ENCODE measurements at places on chromosomes 5 and 9. TPM values are rescaled to one million over a fixed set of nuclear protein-coding genes. Genes with fewer than 3 reads are reported as not detected.

Gene PCDHB14
- polyA plus RNA-seq = 10.6 TPM

Gene ARHGEF37
- 1.3 TPM for polyA plus RNA-seq

Gene PTGES
- polyA plus RNA-seq = 3.2 TPM

Gene SLC6A19
- polyA plus RNA-seq = not detected

Gene SLC27A6
- polyA plus RNA-seq = 0.12 TPM

Gene ZNF879
- polyA plus RNA-seq = 0.44 TPM

Gene FOXD4L4
- 0.13 TPM for polyA plus RNA-seq

Gene GLDC
- 4.1 TPM for polyA plus RNA-seq

DNA sequence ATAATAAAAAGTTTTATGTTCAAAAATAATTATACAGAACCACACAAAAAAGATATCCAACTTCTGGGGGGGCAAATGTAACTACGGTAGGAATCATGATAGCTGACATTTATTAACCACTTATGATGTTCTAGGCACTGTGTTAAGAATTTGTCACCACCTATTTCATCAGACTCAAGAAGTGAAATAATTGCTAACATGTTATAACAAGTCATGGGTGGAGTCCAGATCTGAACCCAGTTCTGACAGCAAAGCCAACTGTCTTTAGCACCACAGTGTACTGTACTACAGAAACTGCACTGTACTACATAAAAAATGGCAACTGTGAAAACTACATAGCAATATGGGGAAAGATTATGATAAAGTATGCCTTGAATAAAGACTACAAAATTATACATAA is 3.0 kb upstream of the SAP30L start:
- no peaks in the 10 kb centered on the region for H3K4me1 ChIP-seq
- DNase-seq = no peak
- H3K27ac ChIP-seq = no peak overlapping the region
- H3K36me3 ChIP-seq = peaks cover 36% of the 10 kb centered on the region
- no peak overlapping the region for H3K4me3 ChIP-seq

DNA sequence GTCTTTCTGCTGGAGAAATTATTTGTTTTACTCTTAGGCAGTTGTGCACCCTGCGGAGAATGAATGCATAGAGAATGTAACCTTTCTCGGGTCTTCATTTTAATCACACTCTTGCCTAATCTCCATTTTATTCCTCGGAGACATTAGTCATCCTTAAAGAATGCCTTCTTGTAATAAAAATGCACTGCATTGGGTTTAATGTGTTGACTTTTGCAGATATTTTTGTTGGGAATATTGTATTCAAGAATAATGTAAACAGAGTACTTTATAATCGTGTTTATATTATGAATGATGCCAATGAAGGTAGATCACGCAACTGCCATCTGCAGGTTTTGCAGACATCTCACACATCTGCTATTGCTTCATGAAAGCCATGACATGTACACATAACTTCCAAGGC is 1093.9 kb upstream of the CDH6 start:
- peaks cover 18% of the 10 kb centered on the region for H3K4me1 ChIP-seq
- no peaks in the 10 kb centered on the region for H3K27me3 ChIP-seq
- H3K4me3 ChIP-seq = no peak overlapping the region
- no peak overlapping the region for H3K27ac ChIP-seq
- H3K36me3 ChIP-seq = no peaks in the 10 kb centered on the region

DNA sequence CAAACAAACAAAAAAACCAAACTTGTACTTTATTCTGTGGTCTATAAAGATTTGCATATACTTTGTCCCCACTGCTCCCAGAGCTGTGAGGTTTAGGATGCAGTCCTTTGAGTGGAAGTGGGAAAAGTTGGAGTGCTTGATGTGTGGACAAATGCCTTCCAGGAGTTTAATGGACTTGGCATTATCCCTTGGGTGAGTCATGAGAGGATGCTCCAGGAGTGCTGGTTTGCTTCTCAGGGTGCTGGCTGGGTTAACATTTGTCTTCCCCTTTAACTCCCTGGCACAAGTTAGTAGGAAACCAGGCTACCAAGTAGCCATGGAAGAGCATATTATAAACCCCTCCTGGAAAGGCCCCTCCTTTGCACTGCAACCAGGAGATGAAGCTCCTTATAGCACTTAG is 417.4 kb upstream of the RIOK2 start:
- no peak for DNase-seq
- no peaks in the 10 kb centered on the region for H3K27me3 ChIP-seq
- no peaks in the 10 kb centered on the region for H3K36me3 ChIP-seq
- no peak overlapping the region for H3K4me3 ChIP-seq

DNA sequence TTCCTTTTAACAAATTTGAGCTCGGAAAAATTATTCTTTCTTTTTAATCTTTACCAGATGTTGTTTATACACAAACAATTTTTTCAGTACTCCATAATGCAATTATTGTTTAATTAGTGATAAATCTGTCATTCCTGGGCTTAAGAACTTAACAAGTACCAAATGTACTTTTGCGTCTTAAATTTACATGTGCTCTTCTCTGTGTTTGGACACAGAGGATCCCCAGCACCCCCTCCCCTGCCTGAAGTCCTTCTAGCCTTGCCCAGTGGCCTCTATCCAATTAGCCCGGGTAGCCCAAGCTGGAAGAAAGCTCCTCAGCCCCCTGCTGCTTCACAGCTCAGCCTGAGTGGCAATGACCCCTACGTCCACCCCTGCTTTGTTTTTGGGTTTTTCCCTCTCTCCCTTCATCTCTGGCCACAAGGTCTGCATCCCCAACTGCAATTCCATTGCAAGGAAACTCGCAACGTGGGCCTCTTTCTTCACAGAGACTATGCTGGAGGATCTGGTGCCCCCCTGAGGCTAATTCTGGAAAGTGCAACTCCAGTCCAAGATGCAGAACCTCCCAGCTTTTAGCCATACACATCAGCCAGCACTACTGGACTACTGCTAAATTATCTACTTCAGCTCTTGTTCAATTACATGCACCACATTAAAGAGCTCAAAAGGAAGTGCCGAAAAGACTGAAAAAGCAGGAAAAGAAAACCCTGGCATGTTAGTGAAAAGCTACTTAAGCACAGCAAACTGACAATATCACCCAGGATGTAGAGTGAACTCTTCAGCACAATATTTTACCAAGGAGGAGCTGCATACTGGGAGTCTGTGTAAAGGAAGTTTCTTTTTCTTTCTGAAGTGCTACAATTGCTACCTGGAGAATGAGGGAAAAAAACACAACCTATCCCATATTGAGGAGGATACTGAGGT is 186.2 kb downstream of the FANCC start:
- no peaks in the 10 kb centered on the region for H3K27me3 ChIP-seq
- H3K4me1 ChIP-seq = peaks cover 5% of the 10 kb centered on the region
- peak; percentile 70 for DNase-seq
- H3K36me3 ChIP-seq = no peaks in the 10 kb centered on the region

GRCh38 chr5:149273950-149274349 is 2.3 kb downstream of the AFAP1L1 start:
- H3K4me1 ChIP-seq = peaks cover 4% of the 10 kb centered on the region
- H3K27me3 ChIP-seq = no peaks in the 10 kb centered on the region
- no peak overlapping the region for H3K27ac ChIP-seq
- no peaks in the 10 kb centered on the region for H3K36me3 ChIP-seq
- DNase-seq = no peak

DNA sequence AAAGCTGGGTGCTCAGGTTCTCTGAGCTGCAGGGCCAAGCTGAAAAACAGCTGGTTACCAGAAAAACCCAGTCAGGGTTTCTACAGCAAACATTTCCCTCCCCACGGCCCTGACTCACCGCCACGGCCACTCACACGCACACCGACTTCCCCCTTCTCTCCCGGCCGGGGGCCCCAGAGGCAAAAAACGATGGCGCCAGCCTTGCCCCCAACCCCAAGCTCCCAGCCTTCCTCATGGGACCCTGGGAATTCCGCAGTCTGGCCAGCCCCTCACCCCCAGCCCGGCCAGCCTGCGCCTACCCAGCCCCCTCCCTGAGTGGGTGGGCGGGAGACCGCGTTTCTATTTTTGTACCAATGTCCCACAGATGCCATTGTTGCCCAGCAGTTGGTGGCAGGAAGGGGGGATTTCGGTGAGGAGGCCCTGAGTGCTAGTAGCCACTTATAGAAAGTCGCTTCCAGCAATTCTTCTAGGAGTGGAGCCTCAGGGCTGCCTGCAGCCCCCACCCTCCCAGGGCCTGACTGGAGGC is 18.4 kb downstream of the ENG start:
- no peaks in the 10 kb centered on the region for H3K36me3 ChIP-seq
- H3K27ac ChIP-seq = peak overlapping the region; percentile 43
- H3K27me3 ChIP-seq = no peaks in the 10 kb centered on the region
- DNase-seq = no peak
- no peak overlapping the region for H3K4me3 ChIP-seq
- H3K4me1 ChIP-seq = no peaks in the 10 kb centered on the region

- no peak for DNase-seq
- H3K27ac ChIP-seq = no peak overlapping the region
- H3K36me3 ChIP-seq = no peaks in the 10 kb centered on the region
Measured at GRCh38 chr9:4443439-4443838, 46.8 kb upstream of the SLC1A1 start.

DNA sequence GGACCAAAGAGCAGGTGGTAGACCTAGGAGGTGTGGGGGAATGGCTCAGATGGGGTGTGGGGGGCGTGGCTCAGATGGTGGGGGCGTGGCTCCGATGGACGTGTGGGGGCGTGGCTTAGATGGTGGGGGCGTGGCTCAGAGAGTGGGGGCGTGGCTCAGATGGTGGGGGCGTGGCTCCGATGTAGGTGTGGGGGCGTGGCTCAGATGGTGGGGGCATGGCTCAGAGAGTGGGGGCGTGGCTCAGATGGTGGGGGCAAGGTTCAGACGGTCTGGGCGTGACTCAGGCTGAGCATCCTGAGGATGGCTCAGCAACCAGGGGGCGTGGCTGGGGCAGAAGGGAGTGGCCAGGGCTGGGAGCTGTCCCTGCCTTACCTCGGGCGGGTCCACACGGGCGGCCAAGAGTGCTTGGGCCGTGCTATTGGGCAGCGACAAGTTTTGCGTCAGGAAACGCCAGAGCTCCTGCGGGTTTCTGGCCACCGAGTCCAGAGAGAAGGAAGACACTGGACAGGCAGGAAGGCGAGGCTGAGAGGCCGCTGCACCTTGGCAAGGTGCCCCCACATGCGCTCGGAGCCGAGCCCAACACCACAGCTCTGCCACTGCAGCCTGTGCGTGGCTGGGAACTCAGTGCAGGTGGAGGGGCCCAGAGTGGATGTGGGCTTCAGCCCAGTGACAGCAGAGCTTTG is 5.9 kb downstream of the ABCA2 start:
- no peak overlapping the region for H3K4me3 ChIP-seq
- peak; percentile 90 for DNase-seq
- no peaks in the 10 kb centered on the region for H3K27me3 ChIP-seq

- no peaks in the 10 kb centered on the region for H3K27me3 ChIP-seq
- H3K4me1 ChIP-seq = no peaks in the 10 kb centered on the region
- no peak overlapping the region for H3K27ac ChIP-seq
- no peak for DNase-seq
- H3K4me3 ChIP-seq = no peak overlapping the region
Measured at GRCh38 chr9:92954049-92954861, 6.9 kb downstream of the FGD3 start.

GRCh38 chr5:165360784-165361542 is 1855.5 kb downstream of the MAT2B start:
- no peak overlapping the region for H3K27ac ChIP-seq
- no peak for DNase-seq

DNA sequence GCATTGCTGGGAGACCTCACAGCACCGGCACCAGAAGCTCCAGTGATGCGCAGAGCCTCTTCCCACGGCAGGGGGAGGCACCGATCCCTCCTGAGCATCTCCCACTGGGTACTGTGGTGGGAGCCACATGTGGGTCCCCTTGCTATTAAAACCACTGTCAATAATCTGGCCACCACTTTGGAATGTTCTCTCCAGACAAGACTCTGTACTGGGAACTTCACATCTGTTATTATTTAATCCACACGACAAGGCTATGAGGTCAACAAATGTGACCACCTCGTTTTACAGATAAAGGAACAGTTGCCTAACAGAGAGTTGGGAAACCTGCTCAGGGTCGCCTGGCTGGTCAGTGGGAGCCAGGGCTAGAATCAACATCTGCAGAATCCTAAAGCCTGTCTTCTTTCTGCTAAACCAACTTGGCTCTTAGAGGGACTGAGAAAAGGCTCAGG is 72.7 kb downstream of the EPB41L4B start:
- H3K36me3 ChIP-seq = no peaks in the 10 kb centered on the region
- peak; percentile 76 for DNase-seq
- H3K4me1 ChIP-seq = peaks cover 6% of the 10 kb centered on the region
- no peak overlapping the region for H3K27ac ChIP-seq
- no peak overlapping the region for H3K4me3 ChIP-seq

DNA sequence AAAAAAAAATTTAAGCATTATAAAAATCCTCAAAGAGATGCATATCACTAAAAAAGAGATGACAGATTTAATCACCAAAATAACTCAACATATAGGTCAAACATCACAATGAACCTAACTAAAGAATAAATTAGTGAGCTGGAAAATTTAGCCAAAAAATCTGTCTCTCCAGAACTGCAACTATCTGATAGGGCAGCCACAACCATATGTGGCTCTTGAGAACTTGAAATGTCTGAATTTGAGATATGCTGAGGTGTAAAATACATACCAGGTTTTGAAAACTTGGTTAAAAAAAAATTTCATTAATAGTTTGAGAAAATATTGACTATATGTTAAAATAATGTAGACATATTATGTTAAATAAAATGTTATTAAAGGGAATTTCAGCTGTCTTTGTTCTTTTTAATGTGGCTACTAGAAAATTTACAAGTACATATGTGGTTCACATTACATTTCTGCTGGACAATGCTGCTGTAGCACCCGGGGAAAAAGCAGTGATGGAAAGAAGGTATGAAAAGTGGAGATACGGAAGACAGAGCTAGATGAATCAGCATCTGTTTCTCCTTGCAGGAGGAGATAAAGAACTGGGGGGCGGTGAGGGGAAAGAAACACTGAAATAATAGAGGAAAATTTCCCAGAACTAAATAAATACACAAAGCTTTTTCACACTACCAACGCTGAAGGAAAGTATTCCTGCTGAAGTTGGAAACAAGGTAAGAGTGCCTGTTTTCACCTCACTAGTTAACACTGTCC is 66.1 kb downstream of the DCP2 start:
- DNase-seq = no peak
- H3K36me3 ChIP-seq = no peaks in the 10 kb centered on the region
- H3K27ac ChIP-seq = no peak overlapping the region
- no peaks in the 10 kb centered on the region for H3K4me1 ChIP-seq

GRCh38 chr9:107243742-107244141 is 39.3 kb upstream of the RAD23B start:
- peaks cover 22% of the 10 kb centered on the region for H3K4me1 ChIP-seq
- no peaks in the 10 kb centered on the region for H3K27me3 ChIP-seq
- H3K27ac ChIP-seq = peak overlapping the region; percentile 12
- no peaks in the 10 kb centered on the region for H3K36me3 ChIP-seq
- DNase-seq = no peak
- H3K4me3 ChIP-seq = no peak overlapping the region

GRCh38 chr9:34451545-34451944 is 6.8 kb downstream of the FAM219A start:
- no peak overlapping the region for H3K4me3 ChIP-seq
- H3K4me1 ChIP-seq = peaks cover 13% of the 10 kb centered on the region
- no peak overlapping the region for H3K27ac ChIP-seq
- no peaks in the 10 kb centered on the region for H3K27me3 ChIP-seq
- H3K36me3 ChIP-seq = no peaks in the 10 kb centered on the region
